ENCODE measurements at places on chromosomes 12 and 14.

DNA sequence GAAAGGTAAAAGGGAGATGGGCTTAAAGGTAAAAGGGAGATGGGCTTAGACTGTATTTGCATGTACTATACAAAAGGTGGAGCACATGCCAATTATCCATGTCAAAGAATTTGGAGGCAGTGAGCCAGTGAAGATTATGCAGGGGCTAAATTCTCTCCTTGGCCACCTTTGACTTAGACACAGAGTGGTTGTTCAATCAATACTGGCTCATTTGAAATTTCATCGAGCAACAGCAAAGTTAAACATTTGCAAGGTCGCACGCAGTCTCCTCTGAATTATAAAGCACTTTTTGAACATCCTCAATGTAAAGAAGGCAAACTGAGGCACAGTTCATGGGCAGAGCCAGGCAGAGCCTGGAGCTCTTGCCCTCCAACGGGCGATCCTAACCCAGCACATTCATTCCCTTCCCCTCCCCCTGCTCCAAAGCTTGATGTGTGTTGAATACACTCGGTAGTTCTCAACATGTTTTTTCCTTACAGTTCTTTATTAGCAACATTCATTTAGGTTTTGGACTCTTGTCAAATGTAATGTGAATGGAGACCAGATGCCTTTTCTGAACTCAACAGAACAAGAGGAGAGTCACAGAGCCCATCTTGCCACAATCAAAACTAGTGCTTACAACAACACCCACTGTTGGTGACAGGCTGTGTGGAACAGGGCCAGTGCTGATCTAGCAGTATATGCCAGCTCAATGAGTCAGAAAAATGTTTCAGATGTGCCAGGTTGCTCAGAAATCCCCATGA, 169.7 kb upstream of the G2E3 start:
- no peak for DNase-seq

DNA sequence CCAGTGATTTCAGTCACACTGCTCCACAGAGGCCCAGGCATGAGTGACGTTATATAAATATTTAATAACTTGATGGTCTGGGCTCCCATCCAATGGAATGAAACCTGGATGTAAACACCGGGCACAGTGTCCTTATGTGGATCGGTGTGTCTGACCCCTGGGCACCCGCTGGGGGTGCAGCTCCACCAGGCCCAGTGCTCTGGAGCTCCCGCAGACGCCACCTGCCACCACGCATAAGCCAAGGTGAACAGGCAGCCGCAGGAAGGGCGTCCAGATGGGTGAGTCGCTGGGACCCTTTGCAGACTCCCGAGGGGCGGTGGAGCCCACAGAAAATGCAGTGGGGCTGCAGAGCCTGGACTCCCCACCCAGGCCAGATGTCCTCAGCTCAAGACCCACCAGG, 121.6 kb downstream of the SCARB1 start:
- no peak for DNase-seq

DNA sequence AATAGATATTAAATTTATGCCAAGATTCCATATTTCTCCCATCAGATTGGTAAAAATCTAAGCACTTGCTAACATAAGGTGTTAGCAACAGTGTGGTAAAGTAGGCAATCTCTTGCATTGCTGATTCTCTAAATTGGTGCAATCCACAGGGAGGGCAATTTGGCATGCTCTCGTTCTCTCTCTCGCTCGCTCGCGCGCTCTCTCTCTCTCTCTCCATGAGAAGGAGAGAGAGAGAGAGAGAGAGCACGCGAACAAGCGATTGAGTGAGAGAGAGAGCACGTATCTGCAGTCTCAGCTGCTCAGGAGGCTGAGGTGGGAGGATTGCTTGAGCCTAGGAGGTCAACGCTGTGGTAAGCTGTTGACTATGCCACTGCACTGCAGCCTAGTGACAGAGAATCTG, 25.9 kb downstream of the PSEN1 start:
- no peak for DNase-seq

DNA sequence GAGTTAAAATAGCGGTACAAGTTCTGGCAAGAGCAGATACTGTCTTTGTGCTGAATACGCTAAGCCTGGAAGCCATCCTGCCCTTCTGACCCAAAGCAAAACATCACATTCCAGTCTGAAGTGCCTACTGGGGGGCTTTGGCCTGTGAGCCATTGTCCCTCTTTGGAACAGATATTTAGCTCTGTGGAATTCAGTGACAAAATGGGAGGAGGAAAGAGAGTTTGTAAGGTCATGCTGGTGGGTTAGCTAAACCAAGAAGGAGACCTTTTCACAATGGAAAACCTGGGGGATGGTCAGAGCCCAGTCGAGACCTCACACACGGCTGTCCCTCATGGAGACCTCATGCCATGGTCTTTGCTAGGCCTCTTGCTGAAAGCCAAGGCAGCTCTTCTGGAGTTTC, 18.5 kb downstream of the EMP1 start:
- DNase-seq, result no peak

DNA sequence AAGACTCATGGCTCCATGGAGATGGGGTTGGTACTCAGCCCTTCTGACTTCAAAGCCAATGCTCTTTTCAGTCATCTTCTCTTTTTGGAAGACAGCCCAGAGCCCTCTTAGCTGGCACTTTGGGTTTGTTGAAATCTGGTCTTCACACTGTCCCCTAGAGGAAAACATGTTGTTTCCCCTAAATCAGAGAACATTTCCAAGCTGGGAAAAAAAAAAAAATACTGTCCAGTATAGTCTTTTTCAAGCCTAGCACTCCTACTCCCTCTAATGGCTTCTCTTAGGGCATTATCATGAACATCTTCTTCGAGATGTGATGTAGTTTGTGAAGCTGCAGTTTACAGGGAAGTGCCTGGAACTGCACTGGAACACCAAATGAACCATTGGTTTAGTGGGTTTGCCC, 3.0 kb upstream of the ZC3H14 start:
- DNase-seq, result no peak

- DNase-seq, result no peak
Measured at GRCh38 chr12:56522411-56523193, 982 bp downstream of the RBMS2 start.

DNA sequence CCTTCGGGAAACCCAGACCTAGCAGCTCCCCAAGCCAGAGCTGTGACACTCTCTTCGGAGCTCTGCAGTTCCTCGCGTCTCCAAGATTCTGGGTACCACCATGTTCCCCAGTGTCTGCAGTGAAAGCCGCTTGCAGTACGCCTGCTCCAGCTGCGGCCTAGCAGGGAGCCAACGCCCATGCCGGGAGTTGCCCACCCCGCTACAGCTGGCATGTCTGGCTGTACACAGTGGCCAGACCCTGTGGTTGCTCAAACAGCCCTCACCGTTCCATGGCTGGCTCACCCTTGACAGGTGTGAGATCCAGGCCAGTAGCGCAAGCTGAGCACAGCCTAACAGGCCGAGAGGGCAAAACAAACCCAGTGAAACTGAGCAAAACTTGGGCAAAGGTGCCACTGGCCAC, 503.8 kb upstream of the RPL10L start:
- no peak for DNase-seq

DNA sequence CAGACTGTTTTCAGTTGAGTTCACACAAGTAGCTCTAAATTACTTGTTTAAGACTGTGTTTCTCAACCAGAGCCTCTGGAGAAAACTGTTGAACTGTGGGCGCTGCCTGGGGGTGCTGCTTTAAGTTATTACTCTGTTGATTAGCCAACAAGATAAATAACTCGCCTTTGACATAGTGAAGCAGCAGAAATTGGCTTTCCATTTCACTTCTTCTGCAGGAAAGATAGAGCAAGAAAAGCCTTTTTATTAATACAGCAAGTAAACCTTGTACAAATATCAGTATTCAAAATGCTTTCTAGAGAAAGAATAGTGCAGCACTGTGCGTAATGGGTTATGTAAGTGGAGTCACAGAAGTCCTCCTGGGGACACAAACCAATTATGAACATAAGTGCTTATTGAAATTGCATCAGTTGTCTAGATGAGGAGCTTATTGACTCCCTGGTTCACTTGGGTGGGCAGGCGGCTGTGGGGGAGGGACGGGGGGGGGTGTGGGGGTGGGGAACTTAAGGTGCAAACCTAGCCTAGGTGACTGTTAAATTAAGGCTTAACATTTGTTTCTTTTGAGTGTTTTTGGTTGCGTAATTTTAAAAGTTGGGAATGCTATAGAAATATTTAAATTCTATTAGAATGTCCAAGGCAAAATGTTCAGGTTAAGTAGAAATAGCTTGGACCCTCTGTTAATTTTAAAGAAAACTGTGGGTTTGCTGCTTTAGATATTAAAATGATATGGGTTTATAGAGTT, 6.3 kb downstream of the FRS2 start:
- no peak for DNase-seq

- no peak for DNase-seq
Measured at GRCh38 chr14:55248411-55248810, 22.8 kb upstream of the FBXO34 start.

GRCh38 chr12:131608740-131609690, 101.9 kb upstream of the SFSWAP start:
- DNase-seq, result peak; percentile 29

- DNase-seq, result no peak
Measured at GRCh38 chr12:105113094-105113493, 5.6 kb downstream of the WASHC4 start.

DNA sequence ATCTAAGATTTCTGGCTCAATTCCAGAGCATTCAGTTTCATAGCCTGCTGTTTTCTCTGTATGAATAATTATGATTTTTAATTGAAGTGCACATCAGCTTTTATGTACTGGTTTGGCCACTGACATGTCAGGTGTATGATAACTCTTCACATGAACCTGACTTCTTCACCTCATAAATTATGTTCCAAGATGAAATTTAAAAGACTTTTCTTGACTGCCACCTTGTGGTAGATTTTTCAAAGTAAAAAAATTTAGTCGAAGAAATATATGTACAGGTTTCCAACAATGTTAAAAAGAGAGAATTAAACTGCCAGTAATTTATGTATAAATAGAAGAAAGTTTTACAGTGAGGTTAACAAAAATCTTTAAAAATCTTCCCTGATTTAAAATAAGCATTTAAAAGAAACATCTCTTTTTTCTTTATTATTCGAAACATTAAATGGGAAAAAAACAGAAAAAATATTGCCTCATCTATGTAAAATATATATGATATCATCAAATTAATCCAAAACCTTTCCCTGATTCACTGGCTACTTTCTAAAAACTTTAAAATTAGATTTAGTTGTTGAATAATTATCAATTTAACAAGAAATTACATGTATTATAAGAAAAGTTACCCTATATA, 124.9 kb upstream of the ATXN7L3B start:
- DNase-seq, result no peak

- DNase-seq, result no peak
Measured at GRCh38 chr14:72738161-72738611, 155.7 kb downstream of the DPF3 start.

DNA sequence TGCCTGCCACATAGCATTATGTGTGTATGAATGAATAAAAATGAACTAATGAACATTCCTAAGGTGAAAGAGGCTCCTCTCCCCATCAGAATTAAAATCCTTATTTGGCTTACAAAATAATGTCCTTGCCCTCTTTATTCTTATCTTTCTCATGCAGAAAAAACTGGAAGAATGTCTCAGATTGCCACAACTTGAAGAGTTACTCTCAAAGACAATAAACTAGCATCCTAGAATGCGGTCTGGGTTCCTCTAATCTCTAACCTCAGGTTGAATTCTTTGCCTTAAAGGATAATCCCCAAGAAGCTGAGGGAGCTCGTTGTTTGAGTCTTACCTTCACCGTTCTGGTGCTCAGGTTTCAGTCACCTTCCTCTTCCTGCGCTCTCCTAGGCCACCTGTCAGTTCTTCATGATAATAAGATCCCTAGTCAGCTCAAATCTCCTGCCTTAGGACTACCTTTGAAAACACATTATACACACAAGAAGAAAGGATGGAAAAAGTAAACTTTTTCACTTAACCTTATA, 147.1 kb downstream of the PHLDA1 start:
- DNase-seq, result no peak

- DNase-seq, result no peak
Measured at GRCh38 chr12:116320791-116321217, 43.3 kb upstream of the MED13L start.

- DNase-seq, result no peak
Measured at GRCh38 chr12:99170461-99170860, 477.1 kb upstream of the GARIN6 start.

DNA sequence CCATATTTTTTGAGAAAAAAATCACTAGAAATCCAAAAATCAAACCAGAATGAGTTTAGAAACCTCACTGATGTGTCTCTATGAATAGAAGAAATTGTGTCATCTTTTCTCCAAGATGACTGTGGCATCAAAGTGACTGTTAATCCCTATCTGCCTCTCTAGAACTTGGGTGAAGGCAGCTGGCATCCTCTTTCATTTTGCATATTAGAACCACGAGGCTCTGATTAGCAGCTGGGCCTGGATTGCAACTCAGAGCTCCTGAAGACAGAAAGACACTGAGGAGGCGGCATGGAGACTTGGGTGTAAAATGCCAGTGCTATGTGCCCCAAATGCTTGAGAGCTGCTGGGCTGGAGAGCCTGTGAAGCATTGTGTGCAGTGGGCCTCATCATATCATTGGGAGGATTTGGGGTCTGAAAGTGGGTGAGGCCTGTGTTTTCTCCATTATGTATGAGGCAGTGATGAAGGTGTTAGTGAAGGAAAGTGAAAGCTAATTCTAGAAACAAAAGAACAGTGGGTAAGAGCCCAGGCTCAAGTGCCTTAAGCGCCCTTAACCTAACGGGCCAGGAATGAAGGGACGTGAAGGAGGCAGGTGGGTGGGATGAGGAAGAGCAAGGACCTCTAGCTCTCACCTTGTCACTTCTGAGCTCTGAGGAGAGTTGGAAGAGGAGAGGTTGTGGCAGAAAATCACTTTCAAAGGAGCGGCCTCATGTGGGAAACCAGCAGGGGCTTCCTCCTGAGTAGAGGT, 26.2 kb downstream of the NKX2-8 start:
- no peak for DNase-seq

DNA sequence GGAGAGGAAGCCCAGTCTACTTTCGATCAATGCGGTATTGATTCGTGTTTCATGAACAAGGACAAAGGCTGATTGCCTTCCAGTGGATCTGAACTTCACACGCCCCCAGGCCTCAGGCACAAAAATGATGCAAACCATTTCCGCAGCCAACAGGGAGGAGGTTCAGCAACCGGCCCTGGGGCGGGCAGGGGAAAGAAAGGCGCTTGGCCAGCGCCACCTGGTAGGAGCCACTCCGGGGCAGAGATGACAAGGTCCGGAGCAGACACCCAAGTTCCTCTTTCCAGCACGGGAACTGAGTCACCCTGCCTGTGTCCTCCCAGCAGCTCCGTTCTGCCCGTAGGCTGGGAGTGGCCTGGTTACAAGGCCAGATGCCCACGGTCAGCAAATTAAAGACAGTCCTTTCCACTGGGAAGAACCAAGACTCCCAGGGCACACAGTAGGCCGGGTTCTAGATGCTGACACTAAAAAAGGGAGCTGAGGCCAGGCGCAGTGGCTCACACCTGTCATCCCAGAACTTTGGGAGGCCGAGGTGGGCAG, 136.3 kb downstream of the SCARB1 start:
- no peak for DNase-seq

- no peak for DNase-seq
Measured at GRCh38 chr12:46944771-46945170, 119.0 kb upstream of the SLC38A4 start.

GRCh38 chr12:94841177-94841576, 162.3 kb downstream of the NDUFA12 start:
- DNase-seq, result no peak

Measured in activated CD8-positive, alpha-beta memory T cell treated with anti-CD3 and anti-CD28 coated beads for 1 hour (primary cell).